ENCODE measurements at places on chromosomes 2 and 18.

DNA sequence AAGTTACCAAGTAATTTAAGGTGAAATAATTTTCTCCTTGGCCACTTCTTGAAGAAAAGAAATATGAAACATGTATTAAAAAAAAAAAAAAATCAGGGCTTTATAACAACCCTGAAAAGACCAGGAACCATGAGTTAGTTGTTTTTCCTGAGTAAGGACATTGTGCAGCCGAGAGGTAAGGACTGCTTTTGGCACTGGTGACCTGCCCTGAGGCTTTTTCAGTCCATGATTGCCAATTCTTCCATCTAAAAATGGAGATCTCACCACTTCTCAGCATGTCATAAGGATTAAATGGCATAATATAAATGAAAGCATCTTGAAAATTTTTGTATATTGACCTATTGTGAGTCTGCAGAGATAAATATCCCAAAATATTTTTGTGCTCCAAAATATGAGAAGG, 244.3 kb downstream of the NRXN1 start:
- no peak for DNase-seq

DNA sequence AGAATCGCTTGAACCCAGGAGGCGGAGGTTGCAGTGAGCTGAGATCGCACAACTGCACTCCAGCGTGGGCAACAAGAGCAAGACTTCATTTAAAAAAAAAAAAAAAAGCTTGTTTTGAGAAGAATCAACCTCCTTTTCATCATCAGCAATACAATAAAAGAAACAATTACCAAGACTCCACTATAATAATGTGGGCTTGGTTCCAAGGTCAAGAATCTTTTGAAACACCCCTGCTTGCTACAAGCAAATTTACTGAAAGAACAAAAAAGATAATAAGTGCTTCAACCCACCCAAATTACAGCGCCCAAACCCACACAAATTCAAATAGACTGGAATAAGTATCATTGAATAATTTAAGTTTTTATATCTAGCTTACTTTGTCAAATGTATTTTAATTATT, 33.6 kb upstream of the MAPRE3 start:
- no peak for DNase-seq

DNA sequence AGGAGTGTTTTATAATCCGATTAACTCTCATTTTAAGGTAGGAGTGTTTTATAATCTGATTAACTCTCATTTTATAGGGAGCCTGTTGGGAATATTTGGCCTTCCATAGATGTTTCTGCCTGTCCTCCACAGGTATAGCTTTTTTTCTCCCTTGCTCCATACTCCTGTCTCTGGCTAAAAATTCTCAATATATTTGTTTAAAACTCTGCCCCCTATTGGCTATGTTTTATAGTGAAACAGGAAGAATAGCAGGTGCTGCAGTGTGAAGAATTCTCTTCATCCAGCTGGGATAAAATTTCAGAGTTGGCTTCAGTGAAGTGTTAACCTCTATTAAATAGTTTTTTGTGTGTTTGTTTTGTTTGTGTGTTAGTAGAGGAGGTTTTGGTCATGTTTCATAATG, 1046.0 kb upstream of the TMEFF2 start:
- peak; percentile 27 for DNase-seq

- peak; percentile 78 for DNase-seq
Observed at GRCh38 chr18:59837586-59837985, 62.2 kb upstream of the PMAIP1 start.

DNA sequence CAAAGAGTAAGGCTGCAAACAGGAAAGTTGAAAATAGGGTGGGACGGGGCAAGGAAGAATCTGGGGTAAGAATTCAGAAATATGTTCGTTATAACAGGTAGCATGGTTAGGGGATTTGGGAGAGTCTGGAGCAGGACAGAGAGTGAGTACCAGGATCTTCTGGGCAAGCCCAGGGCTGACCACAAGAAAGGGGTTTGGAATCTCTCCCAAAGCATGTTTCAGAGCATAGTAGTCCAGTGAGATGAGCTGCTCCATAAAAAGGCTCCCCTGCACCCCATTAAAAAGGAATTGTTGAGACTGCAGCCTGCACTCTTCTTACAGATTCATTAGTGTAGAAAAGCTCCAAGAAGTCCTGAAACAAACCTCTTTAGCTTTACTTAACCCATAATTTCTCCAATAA, 291.1 kb downstream of the MTX2 start:
- DNase-seq, result no peak

DNA sequence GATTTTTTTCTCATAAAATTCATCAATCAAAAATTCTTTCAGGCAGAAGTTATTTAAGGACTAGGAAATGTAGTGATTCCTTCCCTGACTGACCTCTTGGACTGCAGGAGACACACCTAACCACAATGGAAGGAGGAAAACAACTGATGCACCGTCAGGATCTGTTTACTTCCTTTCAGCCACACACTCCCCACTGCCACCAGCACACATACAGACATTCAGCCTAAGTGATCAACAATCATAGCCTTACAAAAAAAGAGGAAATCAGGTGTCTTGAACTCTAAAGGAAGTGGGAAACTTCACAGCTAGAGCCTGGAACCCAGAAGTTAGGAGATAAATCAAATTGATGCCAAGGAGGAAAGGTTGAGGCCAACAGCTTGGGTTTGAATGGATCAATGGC, 213.5 kb upstream of the ACVR2A start:
- no peak for DNase-seq
